ENCODE measurements at places on chromosomes 13 and 19.

DNA sequence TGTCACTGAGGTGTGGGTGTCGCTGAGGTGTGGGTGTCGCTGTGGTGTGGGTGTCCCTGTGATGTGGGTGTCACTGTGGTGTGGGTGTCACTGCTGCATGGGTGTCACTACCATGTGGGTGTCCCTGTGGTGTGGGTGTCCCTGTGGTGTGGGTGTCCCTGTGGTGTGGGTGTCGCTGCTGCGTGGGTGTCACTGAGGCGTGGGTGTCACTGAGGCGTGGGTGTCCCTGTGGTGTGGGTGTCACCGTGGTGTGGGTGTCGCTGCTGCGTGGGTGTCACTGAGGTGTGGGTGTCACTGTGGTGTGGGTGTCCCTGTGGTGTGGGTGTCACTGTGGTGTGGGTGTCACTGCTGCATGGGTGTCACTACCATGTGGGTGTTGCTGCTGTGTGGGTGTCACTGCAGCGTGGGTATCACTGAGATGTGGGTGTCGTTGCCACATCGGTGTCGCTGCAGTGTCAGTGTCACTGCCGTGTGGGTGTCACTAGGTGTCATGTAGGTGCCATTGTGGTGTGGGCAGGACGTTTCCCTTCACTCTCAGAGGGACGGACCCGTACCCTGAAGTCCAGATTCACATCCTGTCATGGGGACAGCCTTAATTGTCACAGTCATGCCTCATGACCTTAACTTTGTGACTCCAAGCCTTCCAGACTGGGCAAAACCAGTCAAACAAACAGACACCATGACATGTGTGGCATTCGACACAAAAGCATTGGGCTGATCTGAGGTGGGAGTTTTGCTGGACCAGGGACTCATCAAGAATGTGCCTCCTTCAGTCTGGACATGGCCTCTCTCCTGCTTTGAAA lies 12.7 kb upstream of the GAS6 start:
- no peak for DNase-seq

DNA sequence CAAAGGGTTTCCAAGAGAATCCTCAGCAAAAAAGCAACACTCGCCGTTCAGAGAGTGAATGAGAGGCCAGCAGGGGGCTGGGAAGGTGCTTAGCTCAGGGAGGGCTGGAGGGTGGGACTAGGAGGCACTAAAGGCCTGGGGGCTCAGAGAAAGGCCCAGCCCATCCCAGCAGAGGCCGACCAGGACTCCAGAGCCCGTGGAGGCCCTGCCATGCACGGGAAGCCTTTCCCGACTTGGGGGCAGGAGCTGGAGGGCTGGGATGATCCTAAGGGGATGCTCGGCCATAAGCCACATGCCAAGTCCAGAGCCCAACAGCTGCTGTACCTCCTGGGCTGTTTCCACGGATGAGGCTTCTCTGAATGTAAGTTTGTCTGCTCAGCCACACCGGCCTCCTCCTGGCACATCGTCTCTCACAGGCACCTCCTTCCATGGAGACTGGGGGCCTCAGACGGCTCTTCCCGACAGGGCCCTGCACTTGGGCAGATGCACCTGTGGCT lies 19.5 kb downstream of the RASA3 start:
- no peak for DNase-seq

- no peak for DNase-seq
These were observed 8.7 kb upstream of the CARM1 start for GRCh38 chr19:10862561-10863106.

DNA sequence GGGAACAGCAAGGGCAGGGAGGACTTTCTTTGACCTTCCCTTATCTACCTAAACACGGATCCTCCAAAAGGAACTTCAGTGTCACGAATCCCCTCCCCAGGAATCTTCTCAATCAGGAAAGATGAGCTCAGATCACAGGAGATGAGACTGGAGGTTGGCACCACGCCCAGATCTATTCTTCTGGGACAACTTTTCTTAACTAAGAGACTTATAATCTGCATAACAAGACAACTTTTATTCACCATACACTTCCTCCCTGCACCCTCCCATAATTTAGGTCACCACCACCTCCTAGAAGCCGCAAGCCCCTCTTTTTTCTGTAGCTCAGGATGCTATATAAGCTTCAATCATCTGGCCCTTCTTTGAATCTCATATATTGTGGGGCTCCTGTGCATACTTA lies 19.2 kb upstream of the AKT2 start:
- no peak for DNase-seq

GRCh38 chr19:49339301-49340068 lies 4.3 kb downstream of the CD37 start:
- DNase-seq, result no peak

GRCh38 chr13:79226250-79226649 lies 179.8 kb downstream of the RBM26 start:
- no peak for DNase-seq

GRCh38 chr19:41324921-41325639 lies 15.1 kb downstream of the CCDC97 start:
- no peak for DNase-seq

DNA sequence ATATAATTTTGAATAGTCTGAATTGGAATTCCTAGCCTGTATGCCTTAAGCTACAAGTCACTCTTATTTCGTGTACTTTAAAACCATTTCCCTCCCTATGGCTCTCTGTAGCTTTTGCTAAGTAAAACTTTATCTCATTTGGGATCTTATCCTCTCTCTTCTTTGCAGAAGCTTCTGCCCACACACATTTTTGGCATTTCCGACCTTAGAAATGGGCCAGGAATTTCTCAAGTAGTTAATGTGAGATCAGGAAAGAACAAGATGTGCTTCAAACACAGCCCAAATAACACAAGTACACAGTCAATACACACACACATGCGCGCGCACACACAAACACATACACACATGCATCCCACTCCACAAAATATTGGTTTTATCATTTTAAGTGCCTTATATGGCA lies 931.0 kb upstream of the MIR17HG start:
- no peak for DNase-seq

- no peak for DNase-seq
These were observed 61.2 kb upstream of the WDFY2 start for GRCh38 chr13:51523082-51523518.

DNA sequence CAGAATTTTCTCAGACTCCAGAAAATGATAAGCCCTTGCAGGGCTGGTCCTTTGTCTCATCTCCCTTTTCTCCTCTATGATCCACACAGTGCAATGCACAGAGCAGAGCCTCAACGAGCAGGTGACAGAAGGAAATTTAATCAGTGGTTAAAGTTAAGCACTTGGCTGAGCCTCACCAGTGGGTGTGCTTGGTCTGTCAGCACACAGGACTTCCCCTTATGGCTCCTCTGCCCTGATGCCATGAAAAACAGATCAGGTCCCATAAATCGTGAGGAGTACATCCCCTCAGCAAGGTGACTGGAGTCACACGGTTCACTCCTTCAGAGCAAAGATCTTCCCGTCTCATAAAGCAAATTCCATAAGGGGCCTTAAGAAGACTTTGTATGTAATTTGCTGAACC lies 818.2 kb downstream of the UQCRFS1 start:
- no peak for DNase-seq

GRCh38 chr13:80860845-80861244 lies 519.9 kb upstream of the SPRY2 start:
- DNase-seq, result no peak

GRCh38 chr19:5578097-5578846 lies 10.5 kb upstream of the TINCR start:
- peak; percentile 53 for DNase-seq

DNA sequence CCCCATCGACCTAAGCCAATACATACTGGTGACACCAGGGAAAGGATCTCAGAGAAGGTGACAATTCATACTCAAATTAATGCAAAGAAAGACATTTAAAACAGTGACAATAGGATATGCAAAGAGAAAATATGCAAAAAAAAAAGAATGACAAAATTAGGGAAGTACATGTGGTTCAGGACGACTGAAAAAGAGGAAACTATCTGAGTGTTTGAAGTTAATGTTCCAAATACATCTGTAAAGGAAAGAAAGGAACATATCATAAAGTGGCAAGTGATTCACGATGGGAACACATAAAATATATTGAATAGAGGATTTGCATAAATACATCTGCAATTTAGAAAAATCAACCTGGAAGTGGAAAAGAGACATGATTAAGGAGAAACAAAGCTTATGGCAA lies 441.4 kb downstream of the SLITRK5 start:
- DNase-seq, result no peak

DNA sequence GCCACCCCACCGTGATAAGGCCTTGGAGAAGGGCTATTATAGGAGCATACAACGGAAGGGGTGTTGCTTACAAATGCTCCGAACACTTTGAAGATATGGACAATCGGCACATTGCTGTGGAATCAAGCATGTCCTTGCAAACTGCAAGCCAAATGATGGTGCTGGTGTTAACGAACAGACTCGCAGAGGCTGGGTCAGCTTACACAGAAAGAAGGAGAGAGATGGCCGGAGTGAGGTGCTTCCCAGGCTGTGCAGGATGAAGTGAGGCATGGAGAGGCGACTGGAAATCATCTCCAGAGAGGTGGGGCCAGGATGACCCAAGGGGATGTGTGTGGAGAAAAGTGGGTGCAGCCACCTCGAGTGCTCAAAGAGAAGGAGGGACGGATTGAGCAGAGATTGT lies 42.2 kb downstream of the HSPH1 start:
- no peak for DNase-seq

GRCh38 chr19:33406521-33407139 lies 33.1 kb downstream of the CEBPG start:
- DNase-seq, result peak; percentile 53

- no peak for DNase-seq
These were observed 785.0 kb downstream of the SLITRK5 start for GRCh38 chr13:88456151-88456550.

- DNase-seq, result no peak
These were observed 17.7 kb downstream of the GPC6 start for GRCh38 chr13:93244141-93244917.

- no peak for DNase-seq
These were observed at the start of gene JSRP1 for GRCh38 chr19:2255982-2256685. Gene JSRP1 (minus strand): TSS chr19:2256417. CDS start chr19:2255314, 1,103 bp downstream.

GRCh38 chr13:98766697-98767096 lies 14.2 kb upstream of the SLC15A1 start:
- DNase-seq, result no peak

DNA sequence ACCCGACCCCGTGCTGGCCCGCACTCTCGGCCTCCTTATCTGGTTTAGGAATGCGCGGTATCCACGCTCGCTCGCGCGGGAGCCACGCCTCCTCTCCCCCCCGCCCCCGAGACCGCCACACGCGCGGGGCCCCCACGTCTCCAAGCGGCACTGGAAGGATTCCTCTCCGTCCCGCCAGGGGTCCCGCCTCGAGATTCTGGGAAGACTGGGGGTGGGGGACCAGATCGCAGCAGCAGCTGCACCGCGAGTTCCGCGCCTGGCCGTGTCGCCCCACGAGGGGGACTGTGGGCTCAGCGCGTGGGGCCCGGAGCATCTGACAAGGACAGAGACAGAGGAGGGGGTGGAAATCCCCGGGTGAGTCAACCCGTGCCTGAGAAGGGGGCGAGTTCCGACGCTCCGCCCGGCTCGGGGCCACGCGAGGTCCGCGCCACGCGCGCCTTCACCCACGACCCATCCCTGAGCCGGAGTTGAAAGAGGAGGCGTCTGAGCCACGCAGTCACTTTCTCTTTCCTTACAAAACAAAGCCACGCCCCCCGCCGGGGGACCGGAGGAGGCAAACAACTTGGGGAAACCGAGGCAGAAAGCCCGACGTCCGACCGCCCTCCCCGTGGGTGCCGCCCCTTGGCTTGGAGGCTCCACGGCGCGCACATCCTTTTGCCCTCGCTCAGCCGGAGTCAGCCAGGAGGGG lies 814 bp downstream of the S1PR2 start:
- no peak for DNase-seq

DNA sequence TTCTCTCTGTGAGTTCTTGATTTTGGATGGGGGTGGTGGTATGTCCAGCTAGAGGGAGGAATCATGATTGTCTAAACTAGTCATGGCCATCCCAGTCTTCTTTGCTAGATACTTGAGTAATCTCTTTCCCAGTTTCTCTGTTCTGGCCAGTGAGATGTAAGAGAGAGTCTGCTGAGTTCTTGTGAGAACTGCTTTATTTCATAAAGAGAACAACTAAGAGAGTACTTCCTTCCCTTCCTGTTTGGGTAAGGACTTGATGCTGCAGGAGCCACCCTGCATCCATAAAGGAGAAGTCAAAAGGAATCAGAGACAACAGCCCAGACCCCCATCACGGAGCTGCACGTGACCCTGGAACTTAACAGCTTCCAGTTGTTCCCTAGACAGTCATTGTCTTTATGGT lies 3.0 kb upstream of the RASL11A start:
- no peak for DNase-seq

DNA sequence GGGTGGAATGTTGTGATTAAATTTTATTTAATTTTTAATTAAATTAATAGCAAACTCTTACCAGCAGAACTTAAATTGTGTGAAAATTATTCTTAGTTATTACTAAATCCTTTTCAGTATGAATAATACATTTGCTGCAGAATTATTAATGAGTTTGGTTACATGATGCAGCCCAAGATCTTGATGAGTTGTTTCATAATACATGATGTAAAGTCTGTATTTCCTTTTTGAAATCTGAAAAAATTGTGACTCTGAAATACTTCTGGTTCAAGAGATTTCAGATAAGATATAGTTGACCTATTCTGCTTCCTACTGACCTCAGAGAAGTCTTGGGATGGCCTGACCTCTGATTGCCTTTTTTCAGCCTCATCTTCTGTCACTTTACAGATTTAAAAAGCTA lies 11.1 kb downstream of the SAE1 start:
- no peak for DNase-seq
